COR-L47 (cell line): ENCODE measurements at places on chromosomes 11 and 22.

DNA sequence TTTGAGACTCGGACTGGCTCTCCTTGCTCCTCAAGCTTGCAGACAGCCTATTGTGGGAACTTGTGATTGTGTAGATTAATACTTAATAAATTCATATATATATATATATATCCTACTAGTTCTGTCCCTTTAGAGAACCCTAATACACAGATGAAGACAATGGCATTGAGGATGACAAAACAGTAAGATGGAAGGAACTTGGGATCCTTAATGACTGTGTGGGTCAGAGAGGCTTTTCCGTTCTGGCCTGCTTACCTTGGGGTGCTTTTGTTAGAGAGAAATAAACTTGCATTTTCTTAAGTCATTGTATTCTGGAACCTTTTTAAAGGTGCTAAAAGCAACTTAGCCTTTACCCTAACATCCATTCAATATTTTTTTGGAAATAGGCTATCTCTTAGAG, 49.6 kb upstream of the RRAS2 start:
- no peak for DNase-seq

- DNase-seq, result no peak
These were observed 62.1 kb downstream of the ADAMTS15 start for GRCh38 chr11:130510407-130511006.

- no peak for DNase-seq
These were observed 72.1 kb upstream of the SLC22A12 start for GRCh38 chr11:64518928-64519327.

- DNase-seq, result no peak
These were observed 35.3 kb downstream of the IGHMBP2 start for GRCh38 chr11:68938816-68939582.

- DNase-seq, result no peak
These were observed 669.4 kb downstream of the OPCML start for GRCh38 chr11:132862933-132863332.

GRCh38 chr11:83671289-83671688, 385.1 kb upstream of the CCDC90B start:
- DNase-seq, result peak; percentile 20

DNA sequence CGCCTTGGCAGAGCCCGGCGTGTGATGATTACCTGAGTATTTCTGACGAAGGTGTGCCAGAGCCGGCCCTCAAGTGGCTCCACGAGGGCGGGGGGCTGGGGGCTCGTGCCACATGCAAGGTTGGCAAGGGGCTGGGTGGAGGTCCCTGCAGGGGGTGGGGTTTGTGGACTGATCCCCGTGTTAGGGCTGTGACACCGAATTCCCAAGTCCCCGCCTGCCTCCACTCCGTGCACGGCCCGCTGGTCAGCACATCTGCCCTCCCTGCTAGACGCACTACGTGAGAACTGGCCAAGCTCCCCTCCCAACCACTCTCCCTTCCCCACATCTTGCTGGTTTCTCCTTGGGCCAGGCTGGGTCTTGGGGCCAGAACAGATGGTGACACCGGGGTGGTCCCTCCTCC, 34.2 kb downstream of the GRAMD4 start:
- no peak for DNase-seq

DNA sequence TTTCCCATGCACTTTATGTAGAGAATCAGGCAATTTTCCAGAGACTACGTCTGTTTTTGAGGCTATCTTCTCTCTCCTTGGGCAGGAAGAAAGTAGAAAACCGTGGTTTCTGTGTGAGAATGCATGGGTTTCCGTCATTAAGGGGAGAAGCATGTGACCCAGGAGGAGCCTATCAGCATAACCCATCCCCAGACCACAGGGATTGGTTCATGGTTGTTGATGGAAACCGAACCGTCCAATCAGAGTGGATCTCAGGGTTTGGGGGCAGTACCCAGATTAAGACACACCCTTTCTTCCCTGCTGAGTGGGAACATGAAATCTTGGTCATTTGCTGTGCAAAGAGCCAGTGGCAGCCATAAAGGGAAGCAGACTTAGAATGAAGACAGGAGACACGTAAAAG, 517.8 kb downstream of the MN1 start:
- DNase-seq, result no peak

GRCh38 chr11:94834911-94835593, 66.9 kb downstream of the AMOTL1 start:
- no peak for DNase-seq

- DNase-seq, result peak; percentile 5
These were observed 31.1 kb downstream of the MRGPRX4 start for GRCh38 chr11:18203723-18204122.

GRCh38 chr22:28442264-28442710, 237.4 kb downstream of the TTC28 start:
- DNase-seq, result no peak

DNA sequence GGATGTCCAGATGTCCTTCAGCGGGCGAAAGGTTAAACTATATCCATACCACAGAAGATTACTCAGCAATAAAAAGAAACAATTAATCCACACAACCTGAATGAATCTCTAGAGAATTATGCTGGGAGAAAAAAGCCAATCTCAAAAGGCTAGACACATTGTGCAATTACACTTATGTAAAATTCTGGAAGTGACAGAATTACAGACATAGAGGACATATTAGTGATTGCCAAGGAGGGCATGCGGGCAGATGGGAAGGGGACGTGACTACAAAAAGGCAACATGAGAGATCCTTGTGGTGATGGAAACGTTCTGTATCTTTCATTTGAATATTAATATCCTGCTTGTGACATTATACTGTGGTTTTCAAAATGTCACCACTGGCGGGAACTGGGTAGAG, 103.5 kb upstream of the BMAL1 start:
- DNase-seq, result no peak

DNA sequence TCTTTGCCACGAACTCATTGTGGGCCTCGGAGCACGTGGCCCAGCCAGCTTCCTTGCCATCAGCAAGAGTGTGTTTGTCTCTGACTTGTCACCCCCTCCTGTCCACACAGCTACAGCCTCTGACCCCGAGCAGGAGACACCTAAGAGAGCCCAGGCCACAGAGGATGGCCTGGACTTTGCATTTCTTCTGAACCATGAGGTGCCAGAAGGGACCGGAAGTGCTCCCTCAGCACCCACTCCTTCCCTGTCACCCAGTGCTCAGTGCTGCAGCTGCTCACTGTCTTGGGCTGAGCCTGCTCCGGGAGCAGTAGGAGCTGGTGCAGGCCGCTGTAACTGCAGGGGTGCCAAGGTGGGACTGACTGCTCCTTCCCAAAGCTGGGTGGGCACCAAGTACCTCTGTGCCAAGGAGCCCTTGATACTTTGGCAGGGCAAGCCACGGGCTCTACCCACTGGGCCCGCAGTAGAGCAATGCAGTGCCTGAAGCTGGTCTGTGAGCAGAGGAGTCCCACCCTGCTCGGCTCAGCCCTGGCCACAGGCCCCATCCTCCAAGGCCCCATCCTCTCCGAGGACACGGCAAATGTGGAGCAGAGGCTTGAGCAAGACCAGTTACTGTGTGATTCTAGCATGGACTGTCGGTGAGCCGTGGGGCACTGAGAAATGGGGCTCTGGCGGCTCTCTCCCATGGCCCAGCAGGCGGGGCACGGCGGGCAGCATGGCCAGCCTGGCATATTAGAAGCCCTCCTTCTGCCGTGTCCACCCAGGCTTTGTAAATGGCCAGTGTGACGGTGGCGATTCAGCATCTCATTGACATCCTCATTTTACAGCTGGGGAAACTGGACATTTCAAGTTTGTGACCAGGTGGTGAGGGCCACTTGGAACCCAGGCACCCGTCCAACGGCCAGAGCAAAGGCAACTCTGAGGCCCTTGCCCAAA, 6.3 kb downstream of the GRK2 start:
- no peak for DNase-seq

- DNase-seq, result no peak
These were observed 6.8 kb downstream of the MALAT1 start for GRCh38 chr11:65505466-65506289.

GRCh38 chr11:14418801-14419417, 59.9 kb upstream of the RRAS2 start:
- no peak for DNase-seq

- DNase-seq, result no peak
These were observed 3.7 kb downstream of the RRP7A start for GRCh38 chr22:42515896-42516295.

- peak; percentile 6 for DNase-seq
These were observed 252.1 kb upstream of the ARHGAP42 start for GRCh38 chr11:100434821-100435641.

GRCh38 chr22:27627444-27627833, 174.1 kb downstream of the MN1 start:
- DNase-seq, result no peak

DNA sequence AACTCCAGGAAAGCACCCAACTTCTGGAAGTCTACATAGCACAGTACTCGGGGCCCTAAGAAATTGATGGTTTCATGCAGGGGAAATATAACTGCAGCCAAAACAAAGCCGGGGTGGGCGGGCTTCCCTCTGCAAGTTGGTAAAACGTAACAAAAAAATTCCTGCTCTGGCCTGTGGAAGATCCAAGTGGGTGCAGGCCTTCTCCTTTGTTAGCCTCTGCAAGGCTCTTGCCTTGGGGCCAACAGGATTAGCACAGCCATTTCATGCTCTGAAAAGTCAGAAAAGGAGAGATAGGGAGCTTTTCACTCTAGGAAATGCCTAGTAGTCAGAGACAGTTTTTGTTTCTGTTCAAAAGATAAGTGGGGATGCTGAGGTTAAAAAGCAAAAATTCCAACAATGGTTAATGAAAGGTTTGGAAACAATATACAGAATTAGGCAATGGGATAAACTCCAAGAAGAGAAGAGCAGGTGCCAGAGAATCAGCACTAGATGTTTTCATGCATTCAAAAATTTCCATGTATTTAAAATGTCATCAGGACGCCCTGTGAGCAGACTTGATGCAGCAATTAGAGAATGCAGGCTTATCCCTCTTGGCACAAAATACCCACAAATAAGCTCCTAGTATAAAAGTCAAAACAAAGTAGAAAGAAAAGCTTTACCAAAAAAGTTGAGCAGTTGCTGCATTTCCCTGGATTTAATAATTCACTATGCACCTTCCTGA, 72.3 kb upstream of the CHRM4 start:
- DNase-seq, result no peak

DNA sequence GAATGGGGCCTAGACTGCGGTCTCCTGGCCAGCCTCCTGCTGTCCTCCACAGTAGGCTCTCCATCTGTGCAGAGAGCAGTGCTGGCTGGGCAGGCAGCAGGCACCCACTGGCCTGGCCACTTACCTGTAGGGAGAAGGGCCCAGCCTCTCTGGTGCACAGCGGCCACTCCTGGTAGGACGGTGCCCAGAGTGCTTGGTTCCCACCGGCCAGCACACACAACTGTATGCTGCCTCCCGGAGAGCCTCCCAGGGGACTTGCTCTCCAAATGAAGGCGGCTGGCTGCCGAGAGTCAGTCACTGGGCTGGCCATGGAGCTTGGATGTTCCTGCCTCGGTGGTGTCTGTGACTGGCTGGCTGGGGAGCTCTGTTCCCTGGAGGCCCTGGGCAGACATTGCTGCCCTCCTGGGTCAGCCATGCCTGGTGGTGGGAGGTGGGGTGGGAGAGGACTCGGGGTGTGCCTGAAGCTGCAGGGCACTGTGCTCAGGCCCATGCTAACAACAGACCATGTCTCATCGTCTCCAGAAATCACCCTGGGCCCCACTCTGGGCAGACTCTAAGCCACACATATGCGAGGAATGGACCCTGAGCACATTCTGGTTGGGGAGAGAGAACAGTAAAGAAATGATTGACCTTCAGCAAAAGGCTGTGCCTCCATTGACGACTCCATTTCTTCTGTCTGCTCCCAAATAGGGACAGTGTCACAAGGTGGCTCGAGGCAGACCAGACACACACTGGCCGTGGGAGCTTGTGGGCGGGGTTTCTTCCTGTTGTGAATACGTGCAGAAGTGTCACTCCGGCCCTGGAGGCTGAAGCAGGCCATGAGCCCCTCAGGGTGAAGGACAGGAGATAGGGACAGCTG, 350.8 kb downstream of the TBC1D22A start:
- DNase-seq, result no peak

- DNase-seq, result no peak
These were observed 55.7 kb downstream of the PANX1 start for GRCh38 chr11:94184362-94184761.

DNA sequence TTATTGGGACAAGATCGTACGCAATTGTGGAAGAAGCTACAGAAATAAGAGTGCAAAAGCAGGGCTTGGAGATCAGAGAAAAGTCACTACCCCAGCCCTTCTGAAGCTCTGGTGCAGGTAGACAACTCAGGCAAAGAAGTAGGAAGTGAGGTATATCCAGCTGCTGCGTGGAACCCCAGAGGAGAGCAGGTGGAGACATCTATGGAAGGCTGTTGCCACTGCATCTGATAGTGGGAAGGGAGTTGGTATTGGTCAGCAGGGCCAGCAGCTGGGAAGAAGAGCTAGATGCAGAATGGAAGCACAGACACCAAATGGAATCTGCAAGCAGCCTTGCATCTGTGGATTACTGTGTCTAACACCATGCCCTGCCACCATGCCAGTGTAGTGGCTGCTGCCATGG, 165.1 kb downstream of the WNT11 start:
- DNase-seq, result no peak

- no peak for DNase-seq
These were observed 5.1 kb upstream of the SYCE3 start for GRCh38 chr22:50567721-50568252.

GRCh38 chr11:16678466-16679116, 59.9 kb upstream of the C11orf58 start:
- DNase-seq, result no peak

DNA sequence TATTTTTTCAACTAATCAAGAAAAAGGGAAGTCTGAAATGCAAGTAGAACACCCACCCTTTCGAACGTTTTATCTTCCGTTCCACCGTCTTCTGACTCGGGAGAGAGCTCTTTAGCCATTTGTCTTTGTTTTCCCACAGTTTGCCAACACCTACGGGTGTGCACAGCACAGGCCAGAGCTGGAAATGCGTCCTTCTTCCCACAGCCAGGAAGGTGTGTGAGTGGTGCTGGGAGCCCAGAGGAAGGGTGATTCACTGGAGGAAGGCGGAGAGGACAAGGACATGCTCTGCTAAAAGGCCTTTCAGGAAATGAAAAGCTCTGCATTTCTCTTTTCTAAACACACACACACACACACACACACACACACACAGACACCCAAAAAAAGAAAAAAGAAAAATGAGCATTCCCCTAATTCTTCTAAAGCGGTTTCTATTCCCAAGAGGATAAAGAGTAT, 18.5 kb downstream of the ENDOD1 start:
- no peak for DNase-seq

DNA sequence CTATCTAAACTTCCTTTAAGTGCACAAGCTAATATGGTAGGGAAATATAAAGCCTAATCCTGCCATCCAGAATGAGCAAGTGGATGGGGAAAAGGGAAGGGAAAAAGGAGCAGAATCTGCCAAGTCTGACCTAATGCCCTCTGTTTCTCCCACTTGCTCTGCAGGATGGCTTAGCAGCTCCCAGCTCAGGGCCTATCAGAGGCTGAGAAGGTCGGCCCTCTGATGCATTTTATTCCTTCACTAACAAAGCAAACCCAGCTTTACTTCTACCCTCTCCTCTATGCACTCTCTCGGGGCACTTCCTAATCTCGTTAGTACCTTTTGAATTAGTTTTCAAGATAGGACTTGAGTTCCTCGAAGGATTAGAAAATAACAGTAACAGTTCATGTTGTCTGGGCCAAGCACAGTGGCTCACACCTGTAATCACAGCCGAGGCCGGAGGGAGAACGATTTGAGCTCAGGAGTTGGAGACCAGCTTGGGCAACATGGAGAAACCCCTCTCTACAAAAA, 9.9 kb upstream of the OR51V1 start:
- DNase-seq, result no peak

- DNase-seq, result no peak
These were observed 41.8 kb upstream of the DLAT start for GRCh38 chr11:111983187-111983986.
